ENCODE measurements at places on chromosomes 6 and 20. TPM values are rescaled to one million over a fixed set of nuclear protein-coding genes. Genes with fewer than 3 reads are reported as not detected.

Gene DUSP15
- total RNA-seq: 49.4 TPM

Gene BEND3
- 2.4 TPM for total RNA-seq

Gene SIRPD
- total RNA-seq: not detected

Gene OPN5
- total RNA-seq: not detected

Gene HFE
- 11.0 TPM for total RNA-seq

Gene FOXP4
- total RNA-seq: 16.2 TPM

Gene ADGRG6
- 36.9 TPM for total RNA-seq

Gene SLC16A10
- 0.20 TPM for total RNA-seq

Gene ZNF335
- total RNA-seq: 42.3 TPM

Gene ORC3
- 21.1 TPM for total RNA-seq

Gene MUC21
- not detected for total RNA-seq

Gene MYH7B
- 5.3 TPM for total RNA-seq

Gene NCOA7
- total RNA-seq: 53.1 TPM

Gene MICA
- total RNA-seq: 15.9 TPM

Gene RIMS4
- total RNA-seq: 2.8 TPM

Gene FOXQ1
- total RNA-seq: 0.21 TPM

Gene TMEM74B
- total RNA-seq: 0.44 TPM

Gene VWA7
- 0.30 TPM for total RNA-seq

Gene MOCS1
- 103 TPM for total RNA-seq

Gene SMLR1
- not detected for total RNA-seq

Gene ACOT13
- 3.3 TPM for total RNA-seq

Gene CNBD2
- 12.9 TPM for total RNA-seq

Gene GHRH
- not detected for total RNA-seq

Gene DSE
- 95.5 TPM for total RNA-seq

Gene SLC13A3
- total RNA-seq: 5.7 TPM

Gene REM1
- 5.9 TPM for total RNA-seq

Gene CEP250
- 41.1 TPM for total RNA-seq

Gene ZSWIM3
- 6.3 TPM for total RNA-seq

Gene ZNF341
- 1.7 TPM for total RNA-seq

Gene MTRF1L
- 11.9 TPM for total RNA-seq

Gene HLA-DOA
- total RNA-seq: 3.0 TPM

Gene DDO
- 0.59 TPM for total RNA-seq

Gene QKI
- total RNA-seq: 531 TPM

Gene DTD1
- total RNA-seq: 41.6 TPM

Gene MUCL3
- total RNA-seq: not detected

Gene CCM2L
- total RNA-seq: 13.3 TPM

Gene PLN
- 11.7 TPM for total RNA-seq

Gene RPP40
- 8.4 TPM for total RNA-seq

Gene RPL7L1
- 87.9 TPM for total RNA-seq

Gene COL19A1
- under 0.01 TPM for total RNA-seq

Gene HLA-DQB2
- not detected for total RNA-seq

Gene GLYATL3
- not detected for total RNA-seq

Gene CCN5
- 1,826 TPM for total RNA-seq

Gene ARMH2
- total RNA-seq: not detected

Gene TMEM200A
- total RNA-seq: 11.8 TPM

Gene FNDC11
- total RNA-seq: 1.4 TPM

All from tibial nerve (tissue), 4 donors.